ENCODE measurements at places on chromosomes 7 and 10.

DNA sequence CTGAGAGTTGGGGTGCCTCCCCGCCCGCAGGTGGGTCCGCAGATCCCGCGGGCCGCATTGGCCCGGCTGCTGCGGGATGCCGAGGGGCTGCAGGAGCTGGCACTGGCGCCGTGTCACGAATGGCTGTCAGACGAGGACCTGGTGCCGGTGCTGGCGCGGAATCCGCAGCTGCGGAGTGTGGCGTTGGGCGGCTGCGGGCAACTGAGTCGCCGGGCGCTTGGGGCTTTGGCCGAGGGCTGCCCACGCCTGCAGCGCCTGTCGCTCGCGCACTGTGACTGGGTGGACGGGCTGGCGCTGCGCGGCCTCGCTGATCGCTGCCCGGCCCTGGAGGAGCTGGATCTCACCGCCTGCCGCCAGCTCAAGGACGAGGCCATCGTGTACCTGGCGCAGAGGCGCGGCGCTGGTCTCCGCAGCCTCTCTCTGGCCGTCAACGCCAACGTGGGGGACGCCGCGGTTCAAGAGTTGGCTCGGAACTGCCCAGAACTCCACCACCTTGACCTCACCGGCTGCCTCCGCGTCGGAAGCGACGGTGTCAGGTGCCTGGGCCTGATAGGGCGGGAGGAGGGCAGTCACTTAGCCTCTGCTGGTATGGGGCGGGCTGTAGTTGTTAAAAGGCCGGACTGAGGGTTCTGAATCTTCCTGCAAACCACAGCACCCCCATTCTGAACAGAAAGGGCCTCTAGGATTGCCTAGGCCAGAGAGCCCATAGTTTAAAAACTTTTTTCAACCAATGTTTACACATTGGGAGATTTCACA, 1.3 kb downstream of the FBXL15 start:
- no peak for DNase-seq

- no peak for DNase-seq
Measured at GRCh38 chr10:50552308-50552707, 71.4 kb downstream of the SGMS1 start.

GRCh38 chr7:16982640-16983350, 101.0 kb upstream of the AGR3 start:
- peak; percentile 31 for DNase-seq

DNA sequence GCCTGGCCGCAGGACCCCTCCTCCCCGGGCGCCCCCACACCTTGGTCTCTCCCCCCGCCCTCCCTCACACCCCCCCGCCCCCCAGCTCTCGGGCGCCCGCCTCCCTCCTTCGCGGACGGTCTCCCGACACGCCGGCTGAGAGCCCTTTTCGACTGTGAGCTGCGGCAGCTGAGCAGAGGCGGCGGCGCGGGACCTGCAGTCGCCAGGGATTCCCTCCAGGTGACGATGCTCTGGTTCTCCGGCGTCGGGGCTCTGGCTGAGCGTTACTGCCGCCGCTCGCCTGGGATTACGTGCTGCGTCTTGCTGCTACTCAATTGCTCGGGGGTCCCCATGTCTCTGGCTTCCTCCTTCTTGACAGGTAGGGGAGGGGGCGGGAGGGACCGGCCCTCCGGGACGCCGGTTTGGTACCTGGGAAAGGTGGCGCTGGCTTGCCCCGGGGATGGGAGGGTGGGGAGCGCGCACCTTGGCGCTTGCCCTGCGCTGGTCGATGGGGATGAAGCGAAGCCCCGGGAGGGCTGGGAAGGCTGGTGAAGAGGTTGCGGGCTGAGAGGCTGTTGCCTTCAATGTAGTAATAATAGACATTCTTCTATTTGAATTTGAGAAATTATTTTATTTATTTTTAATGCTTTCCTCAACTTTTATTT, at the start of gene BMPER:
BMPER (plus strand) TSS at position 151 of the 644 bp plus-strand sequence; CDS start at position 226, 75 bp downstream.
- DNase-seq = no peak

- no peak for DNase-seq
Measured at GRCh38 chr10:68792115-68792514, 35.2 kb upstream of the STOX1 start.

DNA sequence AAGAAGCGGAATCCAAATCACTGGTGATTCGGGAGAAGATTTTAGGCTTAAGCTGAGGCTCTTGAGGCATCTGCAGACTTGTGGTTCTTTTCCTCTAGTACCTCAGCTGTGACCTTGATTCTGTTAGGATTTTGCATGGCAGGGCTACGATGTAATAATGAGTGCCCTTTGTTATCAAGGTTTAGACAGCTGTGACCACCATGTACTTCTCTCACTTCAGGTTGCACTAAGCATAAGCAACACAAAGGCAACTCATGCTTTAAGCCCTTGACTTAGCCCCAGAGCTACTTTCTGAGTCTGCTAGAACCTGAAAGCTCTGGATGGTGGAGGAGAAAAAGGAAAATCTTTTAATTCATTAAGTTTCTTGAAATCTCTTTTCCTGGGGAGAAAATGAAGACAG, 1052.3 kb upstream of the PHF14 start:
- DNase-seq = no peak

DNA sequence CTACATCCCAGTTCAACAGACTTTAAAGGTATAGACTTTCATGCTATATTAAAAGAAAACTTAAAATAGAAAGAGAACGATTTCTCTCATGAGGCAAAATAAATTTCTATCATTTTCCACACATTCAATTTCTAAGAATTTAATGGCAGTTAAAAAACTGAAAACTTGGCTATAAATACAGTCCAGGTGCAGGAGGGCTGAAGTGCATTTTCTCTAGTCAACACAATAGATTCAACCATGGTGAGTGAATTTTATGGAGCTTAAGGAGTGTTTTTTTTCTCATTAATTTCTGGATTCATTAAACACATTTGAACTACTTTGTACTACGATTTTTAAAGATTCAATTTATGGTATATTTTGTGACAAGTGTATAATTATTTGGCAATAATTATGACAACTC, 240.8 kb upstream of the SLC26A5 start:
- DNase-seq = no peak

DNA sequence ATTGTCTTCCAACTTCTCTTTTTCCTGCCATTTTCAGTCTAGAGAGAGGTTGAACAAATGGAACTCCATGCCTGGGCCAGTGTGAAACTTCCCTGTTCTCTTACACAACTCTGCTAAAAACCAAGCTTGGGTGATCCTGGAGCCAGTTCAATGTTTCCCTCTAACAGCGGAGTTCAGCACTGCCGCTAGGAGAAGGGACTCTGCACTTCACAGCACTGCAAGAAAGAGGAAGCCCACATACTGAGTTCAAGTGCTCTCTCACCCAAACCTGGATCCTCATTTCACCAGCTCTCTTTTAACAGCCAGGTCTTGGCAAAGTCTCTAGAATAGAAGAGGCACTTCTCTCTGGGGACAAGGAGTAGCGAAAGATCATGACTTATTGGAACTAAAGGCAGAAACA, 18.8 kb downstream of the FOXI2 start:
- DNase-seq = peak; percentile 80

DNA sequence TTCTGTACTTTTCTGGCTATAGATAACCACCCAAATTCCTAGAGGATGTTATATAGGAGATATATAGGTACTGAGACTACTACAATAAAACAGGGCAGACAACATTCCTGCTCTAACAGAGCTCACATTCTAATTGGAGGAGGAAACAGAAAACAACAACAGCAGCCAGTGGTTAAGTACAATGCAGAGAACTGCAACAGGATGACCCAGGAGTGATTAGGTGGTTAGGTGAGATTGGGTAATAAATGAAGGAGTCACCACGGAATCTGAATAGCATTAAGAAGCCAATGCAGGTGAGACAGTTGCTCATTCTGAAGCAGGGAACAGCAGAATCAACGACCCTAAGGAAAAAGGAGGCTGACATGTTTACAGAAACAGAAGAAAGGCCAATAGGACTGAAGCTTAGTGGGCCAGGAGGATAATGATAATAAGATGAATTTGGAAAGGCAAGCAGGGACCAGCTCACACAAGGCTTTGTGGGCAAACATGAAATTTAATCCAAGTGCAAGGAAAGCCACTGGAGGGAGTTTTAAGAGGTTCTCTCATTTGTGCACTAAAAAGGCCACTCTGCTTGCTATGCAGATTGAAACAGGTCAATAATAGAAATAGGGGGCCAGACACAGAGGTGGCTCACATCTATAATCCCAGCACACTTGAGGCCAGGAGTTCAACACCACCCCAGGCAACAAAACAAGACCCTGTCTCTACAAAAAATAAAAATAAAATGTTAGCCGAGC, 16.9 kb upstream of the REEP3 start:
- DNase-seq = no peak

DNA sequence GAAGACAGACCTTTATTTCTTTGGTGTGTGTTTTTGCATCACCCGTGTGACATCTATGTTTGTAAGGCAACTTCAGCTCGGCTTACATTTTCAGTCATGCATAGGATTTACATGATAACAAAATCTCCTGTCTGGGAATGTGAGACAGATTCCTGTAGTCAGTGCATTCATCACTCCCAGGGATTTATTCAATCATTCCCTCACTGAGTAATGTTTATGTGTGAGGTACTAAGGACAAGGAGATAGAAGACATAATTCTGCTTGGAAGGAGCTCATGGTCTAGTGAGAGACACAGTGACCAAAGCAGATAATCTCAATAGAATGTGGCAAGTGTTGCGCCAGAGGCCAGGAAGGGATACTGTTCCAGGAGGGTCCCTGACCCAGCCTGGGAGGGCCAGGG, 35.2 kb upstream of the BMPER start:
- no peak for DNase-seq

DNA sequence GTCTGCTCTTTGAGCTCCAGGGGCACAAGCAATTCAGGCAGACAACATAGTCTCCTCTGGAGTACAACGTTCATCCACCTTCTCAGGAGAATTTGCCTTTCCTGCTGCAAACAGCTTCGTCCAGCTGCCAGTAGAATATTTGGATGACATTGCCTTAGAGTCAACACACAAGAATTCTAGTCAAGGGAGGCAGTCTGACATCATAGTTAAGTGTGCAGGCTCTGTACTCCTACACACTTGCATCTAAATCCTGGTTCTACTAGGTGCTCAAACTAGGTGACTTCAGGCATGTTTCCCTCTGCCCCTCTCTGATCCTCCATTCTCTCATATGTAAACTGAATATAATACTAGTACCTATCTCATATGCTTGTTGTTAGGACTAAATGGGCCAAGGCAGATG, 314.8 kb downstream of the HPSE2 start:
- DNase-seq = no peak

- no peak for DNase-seq
Measured at GRCh38 chr7:130942211-130942964, 208.4 kb upstream of the KLF14 start.

GRCh38 chr10:25101461-25102146, 73.2 kb upstream of the GPR158 start:
- DNase-seq = no peak

- no peak for DNase-seq
Measured at GRCh38 chr10:71211053-71211452, 1.3 kb upstream of the UNC5B start.

DNA sequence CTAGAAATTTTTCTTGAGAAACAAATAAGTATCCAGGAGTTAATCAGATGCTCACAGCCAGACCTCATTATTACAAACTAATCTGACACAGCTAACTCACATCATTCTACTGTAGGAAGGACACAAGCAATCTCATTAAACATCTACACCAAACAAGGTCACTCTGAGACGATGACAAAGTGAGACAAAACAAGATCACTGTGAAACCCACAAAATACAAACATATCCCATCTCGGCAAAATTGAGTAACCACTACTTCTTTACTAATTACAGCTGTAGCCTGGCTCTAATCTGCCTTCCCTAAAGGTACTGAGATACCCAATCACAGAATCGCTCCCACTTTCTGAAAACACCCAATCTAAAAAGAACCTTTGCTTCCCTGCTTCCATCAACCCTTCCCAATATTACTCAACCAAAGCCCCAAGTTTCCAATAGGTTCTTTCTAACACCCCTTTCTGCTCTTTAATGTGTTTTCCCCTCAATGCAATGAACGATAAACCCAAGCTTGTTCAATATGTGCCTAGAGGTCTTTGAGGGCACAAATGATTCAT, 26.9 kb downstream of the CCDC6 start:
- no peak for DNase-seq

- DNase-seq = no peak
Measured at GRCh38 chr10:5945190-5945509, 32.2 kb downstream of the IL15RA start.

GRCh38 chr7:2476776-2477446, 713 bp upstream of the GRIFIN start:
- no peak for DNase-seq
